ENCODE measurements at places on chromosomes 16 and 17.

GRCh38 chr16:4085405-4085970, 30.8 kb downstream of the ADCY9 start:
- DNase-seq = no peak

DNA sequence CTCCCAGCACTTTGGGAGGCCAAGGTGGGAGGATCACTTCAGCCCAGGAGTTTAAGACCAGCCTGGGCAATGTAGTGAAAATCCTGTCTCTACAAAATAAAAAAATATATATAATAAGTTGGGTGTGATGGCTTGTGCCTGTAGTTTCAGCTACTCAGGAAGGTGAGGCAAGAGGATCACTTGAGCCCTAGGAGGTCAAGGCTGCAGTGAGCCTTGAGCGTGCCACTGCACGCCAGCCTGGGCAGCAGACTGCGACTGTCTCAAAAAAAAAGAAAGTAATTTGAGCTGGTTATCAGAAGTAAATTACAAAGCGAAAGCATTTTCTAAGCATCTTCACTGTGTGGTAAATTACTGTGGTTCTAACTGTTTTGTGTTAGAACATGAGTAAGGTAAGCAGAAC, 66.2 kb downstream of the NQO1 start:
- no peak for DNase-seq

DNA sequence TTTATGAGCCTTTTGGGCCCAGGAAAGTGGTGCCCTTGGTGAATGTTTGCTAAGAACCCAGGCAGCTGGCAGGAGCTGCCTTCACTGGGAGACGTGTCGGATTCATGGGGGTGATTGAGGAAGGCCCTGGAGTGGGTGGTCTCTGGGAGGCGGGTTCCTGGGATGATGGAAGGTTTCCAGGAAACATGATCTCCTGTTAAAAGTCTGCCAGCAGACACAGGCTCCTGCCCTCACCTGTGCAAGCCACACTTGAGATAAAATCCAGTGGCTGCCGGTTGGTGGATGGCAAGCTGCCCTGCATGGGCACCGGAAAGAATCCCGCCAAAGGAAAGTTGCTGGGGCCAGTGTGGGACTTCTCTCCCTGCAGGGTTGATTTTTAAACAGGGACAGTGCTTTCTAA, 189.0 kb upstream of the CIBAR2 start:
- DNase-seq = no peak

DNA sequence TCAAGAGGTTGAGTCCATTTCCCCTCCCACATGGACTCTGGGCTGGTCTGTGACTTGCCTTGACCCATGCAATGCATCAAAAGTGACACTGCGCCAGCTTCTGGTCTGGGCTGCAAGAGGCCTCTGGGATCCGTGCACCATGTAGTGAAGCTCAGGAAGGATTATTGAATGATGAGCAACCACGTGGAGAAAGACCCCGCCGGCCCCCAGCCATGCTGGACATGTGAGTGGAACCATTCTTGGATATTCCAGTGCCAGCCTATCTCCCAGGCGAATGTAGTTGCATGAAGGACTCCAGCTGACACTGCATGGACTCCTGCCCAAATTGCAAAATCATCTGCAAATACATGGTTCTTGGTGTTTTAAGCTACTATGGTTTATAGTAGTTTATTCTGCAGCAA, 7.6 kb upstream of the ALOX15B start:
- DNase-seq = no peak

- DNase-seq = no peak
Measured at GRCh38 chr17:35942588-35943186, 826 bp downstream of the LYZL6 start.

DNA sequence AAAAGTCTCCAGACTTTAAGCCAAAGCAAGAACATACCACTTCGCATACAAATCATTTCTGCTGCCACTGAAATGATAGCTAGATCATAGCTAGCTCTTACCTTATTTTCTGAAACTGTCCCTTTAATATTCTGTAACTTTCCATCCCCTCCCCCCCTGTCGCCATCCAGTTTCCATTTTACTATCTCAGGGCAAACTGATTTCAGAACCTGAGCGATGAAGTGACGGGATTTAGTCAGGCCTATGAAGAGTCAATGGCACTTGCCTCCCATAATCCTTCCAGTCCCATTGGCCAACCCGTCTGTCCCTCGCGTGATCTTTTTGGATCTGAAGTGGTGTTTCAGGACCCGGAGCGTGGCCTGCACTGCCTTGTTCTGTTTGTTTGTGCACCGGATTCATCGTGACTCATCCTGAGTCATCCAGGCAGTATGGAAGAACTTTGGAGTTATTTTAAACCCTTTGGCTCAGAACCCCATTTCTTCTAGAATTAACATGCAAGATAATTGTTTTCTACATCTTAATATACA, 199.8 kb upstream of the CHMP6 start:
- DNase-seq = no peak

DNA sequence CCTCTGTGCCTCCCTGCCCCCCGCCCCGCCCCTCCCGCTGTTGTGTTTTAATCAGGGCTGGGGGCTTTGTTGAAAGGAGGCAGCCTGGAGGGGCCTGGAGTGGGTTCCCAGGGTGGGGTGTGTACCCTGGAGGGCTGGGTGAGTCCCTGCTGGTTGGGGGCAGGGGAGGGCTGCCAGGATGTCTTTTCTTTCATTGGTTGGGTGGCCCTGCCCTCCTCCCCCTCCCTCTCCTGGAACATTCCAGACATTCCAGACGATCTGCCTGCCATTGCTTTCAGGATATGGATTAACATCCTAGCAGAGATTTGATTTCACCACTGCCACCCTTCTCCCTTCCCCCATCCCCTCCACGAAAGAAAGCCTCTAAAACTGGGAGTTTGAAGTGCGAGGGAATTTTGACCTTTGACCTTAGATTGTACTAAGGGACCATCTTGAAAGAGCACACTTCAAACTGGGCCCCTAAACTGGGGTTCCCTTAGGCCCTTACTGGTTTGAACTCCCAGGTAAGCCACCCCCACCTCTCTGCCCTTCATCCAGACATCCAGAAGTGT, 25.3 kb downstream of the IGF2BP1 start:
- DNase-seq = no peak

GRCh38 chr16:85970738-85971137, 71.8 kb downstream of the IRF8 start:
- no peak for DNase-seq

DNA sequence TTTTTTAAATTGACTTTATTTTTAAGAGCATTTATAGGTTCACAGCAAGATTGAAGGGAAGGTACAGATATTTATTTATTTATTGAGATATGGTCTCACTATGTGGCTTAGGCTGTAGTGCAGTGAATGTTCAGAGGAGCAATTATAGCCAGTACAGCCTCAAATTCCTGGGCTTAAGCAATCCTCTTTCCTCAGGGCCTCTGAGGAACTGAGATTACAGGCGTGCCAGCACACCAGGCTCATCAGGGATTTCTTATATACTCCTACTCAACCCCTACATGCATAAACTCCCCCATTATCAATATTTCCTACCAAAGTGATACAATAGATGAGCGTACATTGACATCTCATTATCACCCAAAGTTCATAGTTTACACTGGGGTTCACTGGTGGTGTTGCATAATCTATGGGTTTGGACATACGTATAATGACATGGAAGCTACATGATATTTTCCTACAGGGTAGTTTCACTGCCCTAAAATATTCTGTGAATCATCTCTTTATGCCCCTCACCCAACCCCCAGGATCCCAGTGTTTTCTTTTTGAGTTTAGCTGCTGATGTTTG, 33.5 kb downstream of the HS3ST3B1 start:
- no peak for DNase-seq

DNA sequence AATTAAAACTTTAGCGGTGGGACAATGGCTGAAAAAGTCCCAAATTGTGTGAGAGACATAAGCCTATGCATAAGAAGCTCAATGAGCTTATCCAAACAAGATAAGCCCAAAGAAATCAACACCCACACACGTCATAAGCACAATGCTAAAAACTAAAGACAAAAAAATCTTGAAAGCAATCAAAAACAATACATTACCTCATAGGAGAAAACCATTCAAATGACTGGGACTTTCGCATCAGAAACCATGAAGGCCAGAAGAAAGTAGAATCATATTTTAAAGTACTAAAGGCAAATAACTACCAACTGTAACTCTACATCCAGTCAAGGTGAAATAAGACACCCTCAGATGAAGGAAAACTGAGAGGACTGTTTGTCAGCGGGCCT, 50.2 kb downstream of the ZCCHC14 start:
- no peak for DNase-seq

DNA sequence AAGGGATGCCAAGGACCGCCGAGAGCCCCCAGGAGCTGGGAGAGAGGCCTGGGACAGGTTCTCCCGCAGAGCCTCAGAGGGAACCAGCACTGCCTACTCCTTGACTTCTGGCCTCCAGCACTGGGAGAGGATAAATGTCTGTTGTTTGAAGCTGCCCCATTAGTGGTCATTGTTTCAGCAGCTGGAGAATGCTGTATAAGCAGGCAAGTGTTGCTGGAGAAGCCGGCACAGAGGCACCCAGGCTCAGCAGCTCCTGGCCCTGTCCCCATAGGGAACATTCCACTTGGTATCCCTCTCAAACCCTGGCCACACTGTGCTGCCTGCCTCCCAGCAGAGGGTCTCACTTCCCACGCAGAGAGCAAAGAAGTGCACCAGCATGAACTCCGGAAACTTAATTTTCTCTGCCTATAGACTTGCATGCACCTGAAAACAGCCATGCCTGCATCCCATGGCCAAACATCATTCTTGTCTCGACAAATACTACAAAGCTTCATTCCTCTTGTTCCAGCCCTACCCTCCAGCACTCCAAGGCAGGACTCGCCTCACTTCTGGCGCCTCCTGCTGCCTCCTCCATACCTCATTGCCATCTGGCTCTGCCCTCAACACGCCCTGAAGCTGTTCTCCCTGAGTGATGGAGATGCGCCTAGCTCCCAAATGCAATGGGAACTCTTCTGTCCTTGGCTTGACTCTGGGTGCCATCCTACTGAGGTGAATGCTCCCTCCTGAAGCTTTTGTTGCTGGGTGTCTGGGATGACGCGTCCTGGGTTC, 88.1 kb downstream of the DNAH17 start:
- no peak for DNase-seq

GRCh38 chr17:49191409-49191916, 18.9 kb downstream of the GNGT2 start:
- DNase-seq = no peak

- DNase-seq = no peak
Measured at GRCh38 chr16:77612596-77612995, 109.7 kb upstream of the NUDT7 start.

DNA sequence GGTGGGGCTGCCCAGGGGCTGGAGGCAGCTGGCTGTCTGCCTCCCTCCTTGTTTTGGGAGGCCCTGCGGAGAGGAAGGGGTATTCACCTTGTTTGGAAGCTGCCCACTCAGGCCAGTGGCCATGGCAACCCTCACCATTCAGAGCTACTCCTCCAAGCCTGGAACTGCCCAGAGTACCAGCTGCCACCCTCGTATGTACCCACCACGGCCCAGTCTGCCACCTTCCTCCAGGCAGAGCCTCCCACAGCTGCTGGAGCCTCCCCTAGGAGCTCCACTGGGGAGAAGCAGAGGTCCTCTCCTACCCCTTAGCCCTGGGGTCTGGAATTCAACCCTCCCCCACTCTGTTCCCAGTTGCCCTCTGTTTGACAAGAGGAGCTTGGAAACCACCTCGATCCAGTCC, 90.7 kb downstream of the AXIN2 start:
- DNase-seq = no peak

DNA sequence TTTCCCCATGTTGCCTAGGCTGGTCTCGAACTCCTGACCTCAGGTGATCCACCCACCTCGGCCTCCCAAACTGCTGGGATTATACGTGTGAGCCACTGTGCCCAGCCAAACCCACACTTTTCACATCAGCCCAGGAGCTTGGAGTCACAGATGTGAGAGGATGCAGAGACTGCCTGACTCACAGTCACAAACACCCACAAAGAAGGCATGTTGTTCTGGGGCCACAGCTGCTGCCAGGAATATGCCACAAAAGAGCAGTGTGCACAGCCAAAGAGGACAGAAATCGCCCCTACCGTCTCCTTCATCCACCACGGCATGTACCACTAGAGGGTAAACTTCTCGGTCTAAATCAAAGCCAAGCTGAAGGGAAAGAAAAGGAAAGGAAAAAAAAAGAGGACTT, 25.1 kb upstream of the FOXJ1 start:
- DNase-seq = no peak

GRCh38 chr16:77113835-77114234, 77.2 kb upstream of the MON1B start:
- DNase-seq = no peak

- DNase-seq = no peak
Measured at GRCh38 chr17:68260051-68260762, 12.4 kb downstream of the AMZ2 start.

- no peak for DNase-seq
Measured at GRCh38 chr16:49440156-49441065, 66.8 kb downstream of the C16orf78 start.

DNA sequence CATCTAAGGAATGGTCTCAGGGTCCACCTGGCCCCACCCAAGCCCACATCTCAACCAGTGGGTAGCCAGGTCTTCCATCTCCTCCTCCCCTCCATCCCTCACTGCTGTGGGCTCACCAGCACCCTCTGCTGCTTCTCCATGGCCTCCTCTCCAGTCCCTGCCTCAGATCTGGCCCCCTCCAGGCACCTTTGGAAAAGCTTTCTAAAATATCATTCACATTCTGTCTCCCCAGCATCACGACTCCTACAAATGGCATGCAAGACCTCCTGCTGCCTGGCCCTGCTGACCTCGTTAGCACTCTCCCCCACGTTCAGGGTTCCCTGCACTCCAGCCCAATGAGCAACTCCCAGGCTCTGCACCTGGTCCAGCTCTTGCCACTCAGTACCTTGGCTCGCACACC, 13.7 kb downstream of the GLP2R start:
- no peak for DNase-seq

- no peak for DNase-seq
Measured at GRCh38 chr16:28213396-28213795, 1.6 kb upstream of the XPO6 start.

DNA sequence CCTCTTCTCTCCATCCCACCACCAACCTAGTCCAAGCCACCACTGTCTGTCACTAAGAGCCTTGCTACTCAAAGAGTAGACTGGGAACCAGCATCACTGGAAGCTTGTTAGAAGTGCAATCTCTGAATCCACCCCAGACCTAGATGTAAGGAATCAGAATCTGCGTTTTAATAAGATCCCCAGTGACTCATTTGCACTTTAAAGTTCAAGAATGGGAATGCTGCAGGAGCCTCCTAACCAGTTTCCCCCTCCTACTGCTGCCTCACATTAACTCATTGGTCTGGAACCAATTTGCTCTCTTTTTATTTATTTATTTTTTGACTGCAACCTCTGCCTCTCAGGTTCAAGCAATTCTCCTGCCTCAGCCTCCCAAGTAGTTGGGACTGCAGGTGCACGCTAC, 19.8 kb upstream of the LYRM9 start:
- no peak for DNase-seq
